ENCODE measurements at places on chromosomes 13 and 19.
A peak's percentile ranks its signal among the peaks of the same experiment; 100 is the strongest.

DNA sequence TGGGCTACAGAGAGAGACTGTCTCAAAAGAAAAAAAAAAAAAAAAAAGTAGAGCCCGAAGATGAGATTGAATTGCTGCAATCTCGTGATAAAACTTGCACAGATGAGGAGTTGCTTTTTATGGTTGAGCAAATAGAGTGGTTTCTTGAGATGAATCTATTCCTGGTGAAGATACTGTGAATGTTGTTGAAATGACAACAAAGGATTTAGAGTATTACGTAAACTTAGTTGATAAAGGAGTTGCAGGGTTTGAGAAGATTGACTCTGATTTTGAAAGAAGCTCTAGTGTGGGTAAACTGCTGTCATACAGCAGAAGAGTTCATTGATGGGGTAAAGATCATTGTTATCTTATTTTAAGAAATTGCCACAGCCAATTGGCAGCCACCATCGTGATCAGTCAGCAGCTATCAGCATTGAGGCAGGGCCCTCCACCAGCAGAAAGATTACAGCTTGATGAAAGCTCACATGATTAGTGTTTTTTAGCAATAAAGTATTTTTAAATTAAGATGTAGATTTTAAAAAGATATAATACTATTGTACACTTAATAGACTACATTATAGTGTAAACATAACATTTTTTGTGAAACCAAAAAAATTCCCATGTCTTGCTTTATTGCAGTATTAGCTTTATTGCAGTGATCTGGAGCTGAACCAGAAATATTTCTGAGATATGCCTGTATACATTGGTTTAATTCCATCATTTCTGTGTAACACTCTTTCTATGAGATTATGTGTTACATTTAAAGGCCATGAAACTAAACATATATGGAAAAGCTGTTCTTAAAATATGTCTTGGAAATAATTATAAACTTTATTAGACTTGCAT, 43.1 kb downstream of the ZMYM2 start:
- no peaks in the 10 kb centered on the region for H3K27me3 ChIP-seq
- peak overlapping the region; percentile 48 for H3K27ac ChIP-seq
- peaks cover 34% of the 10 kb centered on the region for H3K36me3 ChIP-seq
- no peak overlapping the region for H3K4me3 ChIP-seq

DNA sequence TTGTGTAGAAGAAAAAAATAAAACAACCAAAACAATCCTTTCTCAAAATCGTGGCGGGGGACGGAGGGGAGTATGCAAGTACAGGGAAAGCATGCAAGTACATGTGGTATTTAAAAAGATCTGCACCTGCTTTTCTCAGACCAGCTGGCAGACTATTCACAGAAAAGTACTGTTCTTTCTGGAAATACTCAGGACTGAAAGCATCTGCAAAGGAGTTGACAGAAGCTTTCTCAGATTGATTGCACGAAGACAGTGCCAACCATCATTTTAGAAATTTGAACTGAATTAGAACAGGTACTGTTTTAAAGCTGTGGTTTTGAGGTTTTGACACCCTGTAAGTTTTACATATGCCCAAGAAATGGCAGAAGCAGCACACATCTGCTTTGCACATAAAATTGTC, 19.8 kb upstream of the PCDH8 start:
- DNase-seq, result no peak
- no peak overlapping the region for H3K27ac ChIP-seq
- H3K4me3 ChIP-seq, result no peak overlapping the region
- H3K27me3 ChIP-seq, result peaks cover 63% of the 10 kb centered on the region
- no peaks in the 10 kb centered on the region for H3K36me3 ChIP-seq

DNA sequence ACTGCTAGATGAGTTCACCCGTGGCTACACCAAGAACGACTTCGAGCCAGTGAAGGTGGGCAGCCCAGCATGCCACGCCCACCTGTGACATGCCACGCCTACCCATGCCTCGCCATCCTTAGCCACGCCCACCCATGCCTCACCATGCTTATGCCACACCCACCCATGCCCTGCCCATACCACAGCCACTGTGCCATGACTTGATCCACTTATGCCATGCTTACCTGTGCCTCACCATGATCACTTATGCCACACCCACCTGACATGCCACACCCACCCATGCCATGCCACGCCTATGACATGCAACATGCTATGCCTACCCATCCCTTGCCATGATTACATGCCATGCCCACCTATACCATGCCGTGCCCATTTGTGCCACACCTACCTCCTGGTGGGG, 12.9 kb upstream of the USE1 start:
- H3K4me1 ChIP-seq, result no peaks in the 10 kb centered on the region
- H3K27ac ChIP-seq, result no peak overlapping the region
- DNase-seq, result no peak
- no peak overlapping the region for H3K4me3 ChIP-seq
- H3K36me3 ChIP-seq, result peaks cover 65% of the 10 kb centered on the region

DNA sequence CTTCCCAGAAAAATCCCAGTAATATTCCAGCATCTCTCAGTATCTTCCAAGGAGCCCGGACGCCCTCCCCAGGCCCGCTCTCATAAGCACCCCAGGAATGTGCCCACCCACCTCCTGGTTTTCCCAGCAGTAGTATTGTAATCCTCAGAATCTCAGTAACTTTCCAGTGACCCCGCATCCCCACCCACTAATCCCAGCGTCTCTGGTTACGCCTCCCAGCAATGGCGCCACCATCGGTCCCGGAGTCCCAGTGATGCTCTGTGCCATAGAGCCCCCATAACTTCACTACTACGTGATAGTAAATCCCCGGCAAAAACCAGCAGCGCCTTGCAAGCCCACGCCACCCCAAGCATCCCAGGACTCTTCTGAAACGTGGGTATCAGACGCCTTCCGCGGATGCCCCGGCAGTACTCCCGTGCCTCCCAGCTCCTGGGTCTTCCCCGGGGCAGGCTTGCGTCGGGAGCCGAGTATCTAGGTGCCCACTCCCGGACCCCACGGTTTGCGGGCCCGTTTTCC, 928 bp upstream of the PNPLA6 start:
- peak overlapping the region; percentile 99 for H3K27ac ChIP-seq
- peak; percentile 74 for DNase-seq
- H3K27me3 ChIP-seq, result no peaks in the 10 kb centered on the region
- peak overlapping the region; percentile 97 for H3K4me3 ChIP-seq
- peaks cover 14% of the 10 kb centered on the region for H3K36me3 ChIP-seq
- peaks cover 4% of the 10 kb centered on the region for H3K4me1 ChIP-seq

- no peaks in the 10 kb centered on the region for H3K4me1 ChIP-seq
- H3K27me3 ChIP-seq, result no peaks in the 10 kb centered on the region
- H3K27ac ChIP-seq, result no peak overlapping the region
Observed at GRCh38 chr13:48370815-48371214, 42.1 kb downstream of the LPAR6 start.

GRCh38 chr13:77009011-77009410, 17.1 kb downstream of the CLN5 start:
- H3K4me1 ChIP-seq, result no peaks in the 10 kb centered on the region
- peaks cover 51% of the 10 kb centered on the region for H3K36me3 ChIP-seq
- no peak overlapping the region for H3K27ac ChIP-seq
- no peaks in the 10 kb centered on the region for H3K27me3 ChIP-seq

- H3K4me3 ChIP-seq, result peak overlapping the region; percentile 93
- peak overlapping the region; percentile 74 for H3K27ac ChIP-seq
- H3K36me3 ChIP-seq, result peaks cover 14% of the 10 kb centered on the region
- no peak for DNase-seq
- peaks cover 10% of the 10 kb centered on the region for H3K27me3 ChIP-seq
Observed at GRCh38 chr19:10333758-10334587, 644 bp upstream of the RAVER1 start.

DNA sequence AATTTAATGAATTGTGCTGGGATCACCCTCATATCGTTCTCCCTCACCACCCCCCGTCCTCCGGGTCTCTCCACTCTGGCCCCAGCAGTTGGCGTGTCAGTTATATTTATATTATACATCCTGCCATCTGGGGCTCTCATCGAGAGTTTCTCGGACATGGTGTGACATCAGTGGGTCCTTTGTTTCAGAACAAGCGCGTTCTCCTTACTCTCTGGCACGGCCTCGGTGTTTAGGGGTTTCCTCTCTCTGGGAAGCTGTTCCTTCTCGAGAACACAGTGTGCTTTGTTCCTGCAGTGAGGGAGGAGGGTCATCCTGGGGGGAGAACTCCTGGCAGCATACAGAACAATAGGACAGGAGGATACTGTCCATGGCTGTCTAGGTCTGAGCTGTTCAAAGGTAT, 9.8 kb upstream of the MCF2L start:
- no peaks in the 10 kb centered on the region for H3K27me3 ChIP-seq
- DNase-seq, result no peak
- H3K36me3 ChIP-seq, result no peaks in the 10 kb centered on the region
- peaks cover 10% of the 10 kb centered on the region for H3K4me1 ChIP-seq
- no peak overlapping the region for H3K4me3 ChIP-seq
- H3K27ac ChIP-seq, result no peak overlapping the region

GRCh38 chr19:50191216-50191615, 12.2 kb upstream of the MYH14 start:
- H3K27me3 ChIP-seq, result peaks cover 28% of the 10 kb centered on the region
- H3K4me3 ChIP-seq, result no peak overlapping the region
- H3K27ac ChIP-seq, result no peak overlapping the region
- no peaks in the 10 kb centered on the region for H3K4me1 ChIP-seq
- no peak for DNase-seq

GRCh38 chr13:59211606-59212005, 952.1 kb downstream of the DIAPH3 start:
- no peak overlapping the region for H3K27ac ChIP-seq
- DNase-seq, result no peak
- no peak overlapping the region for H3K4me3 ChIP-seq
- no peaks in the 10 kb centered on the region for H3K36me3 ChIP-seq
- no peaks in the 10 kb centered on the region for H3K27me3 ChIP-seq
- peaks cover 5% of the 10 kb centered on the region for H3K4me1 ChIP-seq

- H3K36me3 ChIP-seq, result no peaks in the 10 kb centered on the region
- no peak overlapping the region for H3K27ac ChIP-seq
- no peaks in the 10 kb centered on the region for H3K4me1 ChIP-seq
- no peak for DNase-seq
- no peak overlapping the region for H3K4me3 ChIP-seq
Observed at GRCh38 chr19:18074192-18074591, 12.5 kb downstream of the IL12RB1 start.

- peak overlapping the region; percentile 98 for H3K27ac ChIP-seq
- peaks cover 10% of the 10 kb centered on the region for H3K36me3 ChIP-seq
- H3K27me3 ChIP-seq, result no peaks in the 10 kb centered on the region
- H3K4me3 ChIP-seq, result peak overlapping the region; percentile 63
- H3K4me1 ChIP-seq, result peaks cover 73% of the 10 kb centered on the region
Observed at GRCh38 chr19:19460761-19461265, 54.5 kb downstream of the TSSK6 start.

- peak overlapping the region; percentile 27 for H3K4me3 ChIP-seq
- no peaks in the 10 kb centered on the region for H3K36me3 ChIP-seq
- peaks cover 59% of the 10 kb centered on the region for H3K4me1 ChIP-seq
- H3K27me3 ChIP-seq, result no peaks in the 10 kb centered on the region
- peak overlapping the region; percentile 99 for H3K27ac ChIP-seq
- peak; percentile 29 for DNase-seq
Observed at GRCh38 chr13:73767747-73768315, 366.4 kb downstream of the KLF12 start.

DNA sequence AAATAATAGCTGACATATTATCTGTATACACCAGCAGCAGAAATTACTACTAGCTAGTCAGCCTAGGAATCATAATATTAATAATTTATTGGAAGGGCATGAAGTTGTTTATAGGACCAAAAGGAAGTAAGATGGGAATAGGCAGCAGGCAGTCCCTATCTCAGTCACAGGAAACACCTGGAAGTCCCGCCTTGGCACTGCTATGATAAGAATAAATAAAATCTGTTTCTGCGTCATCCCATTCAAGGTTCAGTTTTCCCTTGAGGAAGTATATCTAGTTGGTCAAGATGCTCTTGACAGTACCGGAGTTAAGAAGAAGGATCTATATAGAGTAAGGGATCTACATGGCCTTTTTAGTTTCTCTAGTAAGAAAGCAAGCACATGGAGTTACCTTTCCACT, 830.8 kb downstream of the DIAPH3 start:
- no peaks in the 10 kb centered on the region for H3K4me1 ChIP-seq
- H3K27ac ChIP-seq, result no peak overlapping the region
- DNase-seq, result no peak
- H3K27me3 ChIP-seq, result no peaks in the 10 kb centered on the region
- no peaks in the 10 kb centered on the region for H3K36me3 ChIP-seq
- H3K4me3 ChIP-seq, result no peak overlapping the region

GRCh38 chr13:72504131-72504841, 223.1 kb downstream of the MZT1 start:
- DNase-seq, result no peak
- no peaks in the 10 kb centered on the region for H3K36me3 ChIP-seq
- no peak overlapping the region for H3K4me3 ChIP-seq
- no peaks in the 10 kb centered on the region for H3K27me3 ChIP-seq
- H3K4me1 ChIP-seq, result 0 out of 2 replicates have a peak, but pooled peaks cover 4% of the 10 kb centered on the region

DNA sequence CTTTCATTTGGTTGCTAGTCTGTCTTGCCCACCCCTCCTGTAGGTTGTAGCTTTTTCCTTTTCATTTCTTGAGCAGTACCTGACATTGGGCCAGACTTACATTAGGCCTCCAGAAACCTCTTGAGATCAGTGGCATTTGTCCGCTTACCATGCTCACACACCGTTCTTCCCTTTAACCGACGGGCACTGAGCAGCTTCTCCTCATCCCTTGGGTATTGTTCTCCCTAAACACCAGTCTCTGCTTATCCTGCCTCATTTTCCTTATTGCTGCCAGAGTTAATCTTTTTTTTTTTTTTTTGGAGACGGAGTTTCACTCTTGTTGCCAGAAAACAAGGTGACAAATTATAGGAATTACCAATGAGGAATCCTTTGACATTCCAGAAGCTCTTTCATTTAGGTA, 27.2 kb upstream of the KCTD4 start:
- no peak overlapping the region for H3K4me3 ChIP-seq
- no peak for DNase-seq
- peaks cover 21% of the 10 kb centered on the region for H3K4me1 ChIP-seq

GRCh38 chr13:113919761-113920559, 53.9 kb downstream of the C13orf46 start:
- peak; percentile 2 for DNase-seq
- H3K36me3 ChIP-seq, result peaks cover 10% of the 10 kb centered on the region
- H3K27ac ChIP-seq, result no peak overlapping the region

DNA sequence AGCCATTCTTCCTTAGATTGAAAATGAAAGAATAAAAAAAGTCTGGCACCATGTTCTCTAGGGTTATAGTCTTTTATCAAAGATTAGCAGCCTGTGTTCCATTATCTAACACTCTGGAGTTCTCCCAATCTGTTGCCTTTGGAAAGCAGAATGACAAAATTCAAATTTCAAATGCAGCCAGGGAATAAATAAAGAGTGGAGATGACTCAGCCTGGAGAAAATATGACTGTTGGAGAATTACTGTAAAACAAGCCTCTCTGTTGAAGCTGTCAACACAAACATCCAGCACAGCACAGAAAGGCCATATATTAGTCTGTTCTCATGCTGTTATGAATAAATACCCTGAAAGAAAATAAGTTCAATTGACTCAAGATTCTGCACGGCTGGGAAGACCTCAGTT, 650.5 kb upstream of the SLC10A2 start:
- DNase-seq, result no peak
- H3K36me3 ChIP-seq, result no peaks in the 10 kb centered on the region
- H3K27me3 ChIP-seq, result no peaks in the 10 kb centered on the region
- no peaks in the 10 kb centered on the region for H3K4me1 ChIP-seq
